Hematopoietic multipotent progenitor cell (in vitro differentiated cells): ENCODE measurements at places on chromosomes 16 and 17. TPM values are rescaled to one million over a fixed set of nuclear protein-coding genes. Genes with fewer than 3 reads are reported as not detected.

Gene TERB1
- not detected for total RNA-seq

Gene JPT2
- total RNA-seq: 21.0 TPM

Gene ABCC6
- 1.6 TPM for total RNA-seq

DNA sequence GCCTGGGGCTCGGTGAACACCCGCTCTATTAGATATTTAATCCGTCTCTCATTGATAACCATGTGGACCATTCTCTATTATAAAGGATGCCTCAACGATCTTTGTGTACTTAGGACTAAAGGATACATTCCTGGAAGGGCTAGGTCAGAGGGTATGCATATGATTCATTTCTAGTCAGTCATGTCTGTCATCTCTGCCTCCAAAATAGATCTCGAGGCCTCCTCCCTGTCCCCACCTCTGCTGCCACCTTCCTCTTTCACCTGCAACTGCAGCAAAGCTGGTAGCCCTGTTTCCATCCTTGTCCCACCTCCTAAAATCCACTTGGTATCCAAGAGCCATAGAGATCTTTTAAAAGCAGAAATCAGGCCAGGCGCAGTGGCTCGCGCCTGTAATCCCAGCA, 121.5 kb downstream of the KATNIP start:
- no peak for DNase-seq

GRCh38 chr16:67723911-67724305, 4.8 kb upstream of the GFOD2 start:
- DNase-seq: no peak
